ENCODE measurements at places on chromosomes 4 and X.

DNA sequence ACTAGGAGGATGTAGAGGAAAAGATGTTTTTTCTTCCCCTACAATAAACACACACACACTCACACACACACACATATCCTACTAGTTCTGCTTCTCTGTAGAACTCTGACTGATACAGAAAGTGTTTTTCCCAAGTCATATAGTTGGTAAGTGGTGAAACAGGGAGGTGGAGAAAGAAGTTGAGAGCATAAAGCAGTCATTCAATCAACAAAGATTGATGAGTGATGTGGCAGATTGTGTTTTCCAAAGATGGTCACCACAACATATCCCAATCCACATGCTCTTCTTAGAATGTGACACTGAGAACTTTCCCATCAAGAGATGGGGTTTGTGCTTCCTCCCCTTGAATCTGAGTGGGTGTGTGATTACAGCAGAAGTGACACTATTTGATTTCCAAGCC lies 123.4 kb upstream of the ATP6AP2 start:
- H3K27ac ChIP-seq: no peak overlapping the region
- no peak overlapping the region for H3K4me3 ChIP-seq
- no peaks in the 10 kb centered on the region for H3K4me1 ChIP-seq
- H3K36me3 ChIP-seq: no peaks in the 10 kb centered on the region
- no peak for DNase-seq
- peaks cover 20% of the 10 kb centered on the region for H3K27me3 ChIP-seq

GRCh38 chr4:21986307-21986706 lies 37.7 kb upstream of the KCNIP4 start:
- peaks cover 8% of the 10 kb centered on the region for H3K27me3 ChIP-seq
- no peaks in the 10 kb centered on the region for H3K36me3 ChIP-seq
- H3K4me1 ChIP-seq: no peaks in the 10 kb centered on the region
- no peak for DNase-seq
- H3K4me3 ChIP-seq: no peak overlapping the region
- H3K27ac ChIP-seq: no peak overlapping the region

DNA sequence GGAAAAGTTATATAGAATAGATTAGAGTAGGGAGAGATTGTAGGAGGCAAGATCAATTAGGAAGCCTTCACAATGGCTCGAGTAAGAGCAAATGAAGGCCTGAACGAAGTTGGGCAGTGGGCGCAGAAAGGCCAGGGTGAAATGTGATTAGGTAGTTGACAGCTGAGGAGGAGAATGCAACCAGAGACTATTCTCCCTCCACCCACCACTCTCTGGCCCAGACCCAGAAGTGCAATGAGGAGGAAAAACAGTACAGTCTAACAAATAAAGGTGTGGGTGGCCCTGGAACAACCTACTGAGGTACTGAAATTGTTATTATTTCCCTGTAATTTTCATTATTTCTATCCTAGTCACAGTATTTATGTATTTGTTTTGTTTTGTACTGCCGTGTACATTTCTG lies 176.7 kb downstream of the SLC39A8 start:
- no peak for DNase-seq
- peak overlapping the region; percentile 54 for H3K27ac ChIP-seq
- H3K36me3 ChIP-seq: no peaks in the 10 kb centered on the region
- H3K27me3 ChIP-seq: no peaks in the 10 kb centered on the region
- H3K4me3 ChIP-seq: no peak overlapping the region

DNA sequence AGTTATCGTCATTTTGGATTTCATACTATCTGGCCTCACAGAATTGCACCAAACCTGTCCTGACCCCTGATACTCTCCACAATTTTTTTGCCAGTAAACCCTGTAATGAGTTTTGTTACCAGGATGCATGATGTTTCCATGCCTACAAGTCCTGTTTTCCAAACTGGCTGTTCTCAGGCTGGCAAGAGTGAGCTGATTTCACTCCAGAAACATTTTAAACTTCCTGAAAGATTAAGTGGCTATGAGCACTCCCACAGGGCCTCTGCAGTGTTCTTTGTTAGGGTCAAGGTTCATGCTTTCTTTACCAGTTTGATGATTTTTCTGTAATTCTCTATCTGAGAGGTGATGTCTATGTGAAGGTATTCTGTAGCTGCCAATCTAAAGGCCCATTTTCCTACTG lies 31.7 kb upstream of the PDLIM3 start:
- H3K4me1 ChIP-seq: peaks cover 19% of the 10 kb centered on the region
- H3K27me3 ChIP-seq: peaks cover 4% of the 10 kb centered on the region
- H3K36me3 ChIP-seq: peaks cover 6% of the 10 kb centered on the region
- H3K4me3 ChIP-seq: no peak overlapping the region
- no peak for DNase-seq
- peak overlapping the region; percentile 78 for H3K27ac ChIP-seq

GRCh38 chr4:65798498-65799127 lies 128.3 kb upstream of the EPHA5 start:
- no peak overlapping the region for H3K4me3 ChIP-seq
- H3K27me3 ChIP-seq: no peaks in the 10 kb centered on the region
- no peaks in the 10 kb centered on the region for H3K4me1 ChIP-seq
- DNase-seq: no peak
- no peak overlapping the region for H3K27ac ChIP-seq

DNA sequence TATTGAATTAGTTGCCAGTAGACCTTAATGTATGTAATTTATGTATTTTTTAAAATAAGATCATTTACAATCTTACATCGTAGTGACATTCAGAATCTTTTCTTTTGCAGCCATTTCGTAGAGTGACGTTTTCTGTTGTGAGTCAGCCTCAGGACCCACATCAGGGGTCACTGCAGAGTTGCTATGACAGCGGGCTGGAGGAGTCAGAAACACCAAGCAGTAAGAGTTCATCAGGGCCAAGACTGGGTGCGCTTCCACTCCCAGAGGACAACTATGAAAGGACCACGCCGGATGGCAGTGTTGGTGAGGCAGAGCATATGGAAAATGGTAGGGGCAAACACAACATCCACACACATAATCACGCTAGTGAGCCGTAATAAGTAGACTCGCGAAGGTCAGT lies 199.9 kb downstream of the PCDH7 start:
- peaks cover 7% of the 10 kb centered on the region for H3K4me1 ChIP-seq
- peak overlapping the region; percentile 8 for H3K27ac ChIP-seq
- no peak overlapping the region for H3K4me3 ChIP-seq
- peak; percentile 10 for DNase-seq
- peaks cover 3% of the 10 kb centered on the region for H3K27me3 ChIP-seq

DNA sequence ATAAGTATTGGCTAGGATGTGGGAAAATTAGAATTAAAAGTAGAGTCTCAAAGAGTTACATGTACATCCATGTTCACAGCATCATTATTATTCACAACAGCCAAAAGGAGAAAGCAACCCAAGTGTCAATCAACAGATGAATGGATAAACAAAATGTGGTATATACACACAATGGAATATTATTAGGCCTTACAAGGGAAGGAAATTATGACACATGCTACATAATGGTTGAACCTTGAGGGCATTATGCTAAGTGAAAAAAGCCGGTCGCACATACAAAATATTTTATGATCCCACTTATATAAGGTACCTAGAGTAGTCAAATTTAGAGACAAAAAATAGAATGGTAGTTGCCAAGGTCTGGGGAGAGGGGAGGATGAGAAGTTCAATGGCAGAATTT lies 80.1 kb downstream of the HUWE1 start:
- H3K4me1 ChIP-seq: no peaks in the 10 kb centered on the region
- no peak for DNase-seq
- H3K27me3 ChIP-seq: no peaks in the 10 kb centered on the region
- H3K4me3 ChIP-seq: no peak overlapping the region
- H3K27ac ChIP-seq: no peak overlapping the region

DNA sequence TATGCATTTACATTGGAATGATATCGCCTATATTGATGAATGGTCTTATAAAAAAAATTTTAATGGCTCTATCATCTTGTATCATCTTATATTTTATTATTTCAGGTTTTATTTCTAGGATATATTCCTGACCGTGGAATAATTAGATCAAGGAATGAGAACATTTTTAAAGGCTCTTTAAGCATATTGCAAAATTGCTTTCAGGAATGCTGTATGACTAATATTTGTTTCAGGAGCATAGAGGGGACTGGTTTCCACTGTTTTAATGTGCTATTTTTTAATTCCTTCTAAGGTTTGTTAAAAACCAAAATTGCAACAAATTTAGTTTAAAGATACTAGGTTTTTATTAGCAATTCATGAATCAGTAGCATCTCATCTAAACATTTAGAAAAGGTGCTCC lies 120.2 kb downstream of the BMPR1B start:
- no peaks in the 10 kb centered on the region for H3K36me3 ChIP-seq
- no peak overlapping the region for H3K27ac ChIP-seq
- no peak for DNase-seq
- H3K4me3 ChIP-seq: no peak overlapping the region
- H3K4me1 ChIP-seq: peaks cover 5% of the 10 kb centered on the region

DNA sequence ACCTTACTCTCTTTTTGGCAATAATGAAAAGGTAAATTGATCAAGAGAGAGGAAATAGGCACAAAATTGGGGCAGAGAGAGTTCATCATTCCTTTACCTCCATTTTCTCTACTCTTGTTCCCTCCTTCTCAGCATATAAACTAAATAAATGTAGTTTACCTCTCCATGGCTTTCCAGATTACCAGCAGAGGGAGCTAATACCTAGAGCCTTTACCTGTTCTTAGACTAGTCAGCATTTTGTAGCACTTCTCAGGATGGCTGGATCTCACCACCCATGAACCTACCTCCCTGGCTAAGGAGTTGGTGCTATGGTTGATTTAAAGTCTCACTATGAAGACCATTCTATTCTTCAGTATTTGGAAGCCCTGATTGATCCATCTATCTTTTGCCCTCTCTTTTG lies 15.7 kb downstream of the OFD1 start:
- H3K36me3 ChIP-seq: peaks cover 36% of the 10 kb centered on the region
- H3K4me3 ChIP-seq: no peak overlapping the region
- H3K27me3 ChIP-seq: no peaks in the 10 kb centered on the region

GRCh38 chr4:38531141-38531727 lies 132.8 kb upstream of the KLF3 start:
- peak; percentile 15 for DNase-seq
- peaks cover 39% of the 10 kb centered on the region for H3K4me1 ChIP-seq
- H3K4me3 ChIP-seq: peak overlapping the region; percentile 20

- H3K4me1 ChIP-seq: no peaks in the 10 kb centered on the region
- no peak for DNase-seq
- no peaks in the 10 kb centered on the region for H3K27me3 ChIP-seq
Measured at GRCh38 chrX:85136409-85136808, 107.2 kb downstream of the SATL1 start.

- no peak for DNase-seq
- H3K27ac ChIP-seq: no peak overlapping the region
- H3K27me3 ChIP-seq: peaks cover 7% of the 10 kb centered on the region
- H3K4me1 ChIP-seq: no peaks in the 10 kb centered on the region
Measured at GRCh38 chrX:153153516-153153915, 25.6 kb upstream of the MAGEA1 start.

- no peaks in the 10 kb centered on the region for H3K36me3 ChIP-seq
- DNase-seq: no peak
- H3K27me3 ChIP-seq: peaks cover 6% of the 10 kb centered on the region
- no peak overlapping the region for H3K27ac ChIP-seq
- H3K4me1 ChIP-seq: no peaks in the 10 kb centered on the region
- H3K4me3 ChIP-seq: no peak overlapping the region
Measured at GRCh38 chr4:79676705-79677104, 268.7 kb upstream of the GK2 start.

DNA sequence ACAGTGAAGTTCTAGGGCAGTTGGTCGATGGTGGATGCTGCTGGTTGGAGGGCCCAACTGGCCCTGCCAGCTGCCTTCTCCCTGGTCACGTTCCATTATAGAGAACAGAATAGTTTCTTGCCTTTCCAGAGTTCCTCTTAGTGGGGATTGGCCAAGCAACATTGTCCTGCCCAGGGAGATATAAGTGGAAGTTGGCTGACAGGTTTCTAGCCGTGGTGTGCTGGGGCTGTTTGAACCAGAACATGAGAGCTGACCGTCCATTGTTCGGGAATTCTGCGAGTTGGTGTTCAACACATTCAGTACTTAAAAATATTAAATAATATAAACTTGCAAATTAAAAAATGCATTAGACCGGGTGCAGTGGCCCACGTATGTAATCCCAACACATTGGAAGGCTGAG lies 3.5 kb upstream of the AFAP1 start:
- H3K27me3 ChIP-seq: peaks cover 2% of the 10 kb centered on the region
- H3K27ac ChIP-seq: no peak overlapping the region
- H3K4me1 ChIP-seq: peaks cover 40% of the 10 kb centered on the region
- H3K4me3 ChIP-seq: no peak overlapping the region

GRCh38 chr4:182578402-182578801 lies 335.2 kb downstream of the TENM3 start:
- H3K27ac ChIP-seq: no peak overlapping the region
- peaks cover 5% of the 10 kb centered on the region for H3K36me3 ChIP-seq
- H3K4me3 ChIP-seq: no peak overlapping the region
- H3K27me3 ChIP-seq: no peaks in the 10 kb centered on the region
- H3K4me1 ChIP-seq: peaks cover 38% of the 10 kb centered on the region

DNA sequence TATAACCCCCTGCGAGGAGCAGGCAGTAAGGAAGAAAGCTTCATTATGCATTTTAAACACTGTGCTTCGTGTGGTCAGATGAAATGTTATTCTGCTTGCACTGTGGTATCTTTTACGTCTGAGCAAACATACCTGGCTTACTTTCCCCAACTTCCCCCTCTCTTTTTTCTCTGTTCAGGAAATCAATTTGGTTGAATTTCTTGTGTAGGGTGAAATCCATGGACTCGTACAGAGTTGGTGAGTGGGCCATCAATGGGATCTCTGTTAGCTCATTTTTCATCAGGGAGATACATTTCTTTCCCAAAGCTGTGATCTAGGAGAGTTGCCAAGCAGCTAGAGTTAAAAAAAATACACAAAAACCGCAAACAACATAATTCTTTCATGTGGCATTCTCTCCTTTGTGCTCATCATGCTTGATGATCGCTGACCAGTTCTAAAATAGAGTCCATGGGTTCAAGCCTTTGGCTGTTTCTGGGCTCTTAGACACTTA lies 98.5 kb downstream of the FRAS1 start:
- peaks cover 5% of the 10 kb centered on the region for H3K36me3 ChIP-seq
- DNase-seq: no peak
- no peak overlapping the region for H3K27ac ChIP-seq
- peaks cover 2% of the 10 kb centered on the region for H3K27me3 ChIP-seq

DNA sequence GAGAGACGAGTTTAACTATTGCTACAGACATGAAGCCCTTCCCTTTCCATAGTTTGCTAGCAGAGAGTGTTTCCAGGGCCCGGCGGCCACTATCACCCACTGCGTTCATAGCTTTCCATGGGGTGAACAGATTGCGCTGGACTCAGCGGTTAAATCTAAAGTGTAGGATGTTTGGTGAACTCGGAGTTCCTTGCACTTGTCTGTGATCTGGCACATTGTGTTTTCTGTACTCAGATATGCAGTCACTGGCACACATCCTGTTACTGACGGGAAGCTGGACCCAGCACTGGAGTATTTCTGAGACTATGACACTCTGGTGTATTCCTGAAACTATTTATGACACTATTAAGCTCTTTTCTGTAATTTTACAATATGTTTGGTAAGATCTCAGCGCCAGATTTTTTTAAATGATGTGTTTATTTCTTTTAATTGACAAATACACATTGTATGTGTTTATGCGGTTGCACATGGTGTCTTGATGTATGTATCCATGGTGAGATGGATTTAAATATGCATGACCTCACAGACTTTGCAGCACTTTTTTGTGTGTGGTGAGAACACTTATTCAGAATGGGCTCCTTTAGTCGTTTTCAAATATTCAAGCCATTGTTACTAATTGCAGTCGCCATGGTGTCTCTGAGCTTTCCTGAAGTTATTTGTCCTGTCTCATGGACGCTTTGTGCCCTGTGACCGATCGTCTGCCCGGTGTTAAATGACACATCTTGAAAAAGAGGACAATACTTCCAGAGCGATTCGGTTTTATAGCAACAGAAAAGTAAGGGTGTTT lies 14.1 kb downstream of the CD99 start:
- peaks cover 22% of the 10 kb centered on the region for H3K36me3 ChIP-seq
- no peak for DNase-seq
- H3K27me3 ChIP-seq: peaks cover 8% of the 10 kb centered on the region
- peaks cover 73% of the 10 kb centered on the region for H3K4me1 ChIP-seq
- no peak overlapping the region for H3K4me3 ChIP-seq
